Epithelial cell of prostate (primary cell): ENCODE measurements at places on chromosomes 1 and 21.

DNA sequence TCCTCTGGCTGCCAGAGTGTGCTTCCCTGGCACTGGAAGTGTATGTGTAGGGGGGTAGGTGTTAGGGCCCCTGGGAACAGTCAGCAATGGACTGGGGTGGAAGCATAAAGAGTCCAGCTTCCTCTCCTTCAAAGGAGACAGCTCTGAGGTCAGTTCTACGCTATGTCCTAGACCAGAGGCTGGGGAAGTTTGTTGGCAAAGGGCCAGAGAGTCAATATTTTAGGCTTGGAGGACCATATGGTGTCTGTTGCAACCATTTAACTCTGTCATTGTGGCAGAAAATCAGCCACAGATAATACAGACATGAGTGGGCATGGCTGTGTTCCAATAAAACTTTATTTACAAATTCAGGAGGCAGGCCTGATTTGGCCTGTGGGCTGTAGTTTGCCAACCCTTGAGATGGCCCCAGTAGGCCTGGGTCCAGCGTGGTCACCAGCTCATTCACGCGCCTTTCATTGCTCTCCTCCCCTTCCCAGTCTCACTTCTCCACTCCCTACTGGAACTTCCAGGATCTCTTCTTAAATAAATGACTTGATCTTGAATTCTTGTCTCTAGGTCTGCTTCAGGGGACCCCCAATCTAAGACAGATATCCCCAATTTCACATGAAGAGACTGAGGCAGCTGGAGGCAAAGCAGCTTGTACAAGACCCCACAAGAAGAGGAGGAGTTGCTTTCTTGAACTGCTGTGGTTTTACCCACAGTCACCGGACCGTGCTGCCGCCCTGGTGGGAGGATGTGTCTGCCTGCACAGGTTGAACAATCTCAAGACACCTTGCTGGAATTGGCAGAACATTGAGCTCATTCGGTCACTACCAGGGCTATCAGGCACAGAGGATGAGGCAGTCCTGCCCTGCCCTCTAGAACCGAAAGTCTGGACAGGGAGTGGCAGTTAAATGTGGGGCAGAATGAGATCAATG is 162.4 kb upstream of the POU3F1 start:
- DNase-seq = no peak

DNA sequence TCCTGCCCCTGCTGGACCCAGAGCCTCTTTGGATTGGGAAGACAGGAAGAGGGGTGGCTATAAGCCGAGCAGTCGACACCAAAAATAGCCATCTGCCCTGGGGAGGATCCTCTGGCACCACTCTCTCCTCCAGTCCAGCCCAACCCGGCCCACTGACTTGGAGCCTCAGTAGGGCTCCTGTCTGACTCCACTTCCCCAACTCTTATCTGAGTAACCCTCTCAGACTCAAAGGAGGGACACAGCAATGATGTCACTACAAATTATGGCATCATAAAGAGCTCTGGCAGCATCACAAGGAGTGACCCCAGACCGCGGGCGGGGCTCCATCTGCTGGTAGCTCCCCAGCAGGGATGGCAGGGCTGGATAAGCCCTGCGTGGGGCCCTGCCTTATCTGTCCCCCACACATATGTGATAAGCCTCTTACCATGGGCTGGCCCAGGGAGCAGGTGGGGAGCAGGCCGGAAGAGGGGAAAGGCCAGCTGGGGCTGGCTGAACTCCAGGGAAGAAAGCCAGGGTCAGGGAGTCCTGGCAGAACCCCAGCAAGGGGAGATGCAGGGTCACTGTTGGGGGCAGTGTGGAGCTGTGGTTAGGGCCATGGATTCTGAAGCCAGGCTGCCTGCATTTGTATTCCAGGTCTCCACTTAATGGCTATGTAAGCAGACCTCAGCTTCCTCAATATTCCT is 4.6 kb upstream of the SLC6A9 start:
- no peak for DNase-seq

GRCh38 chr21:37564341-37564923 is 197.9 kb downstream of the DYRK1A start:
- peak; percentile 98 for DNase-seq

DNA sequence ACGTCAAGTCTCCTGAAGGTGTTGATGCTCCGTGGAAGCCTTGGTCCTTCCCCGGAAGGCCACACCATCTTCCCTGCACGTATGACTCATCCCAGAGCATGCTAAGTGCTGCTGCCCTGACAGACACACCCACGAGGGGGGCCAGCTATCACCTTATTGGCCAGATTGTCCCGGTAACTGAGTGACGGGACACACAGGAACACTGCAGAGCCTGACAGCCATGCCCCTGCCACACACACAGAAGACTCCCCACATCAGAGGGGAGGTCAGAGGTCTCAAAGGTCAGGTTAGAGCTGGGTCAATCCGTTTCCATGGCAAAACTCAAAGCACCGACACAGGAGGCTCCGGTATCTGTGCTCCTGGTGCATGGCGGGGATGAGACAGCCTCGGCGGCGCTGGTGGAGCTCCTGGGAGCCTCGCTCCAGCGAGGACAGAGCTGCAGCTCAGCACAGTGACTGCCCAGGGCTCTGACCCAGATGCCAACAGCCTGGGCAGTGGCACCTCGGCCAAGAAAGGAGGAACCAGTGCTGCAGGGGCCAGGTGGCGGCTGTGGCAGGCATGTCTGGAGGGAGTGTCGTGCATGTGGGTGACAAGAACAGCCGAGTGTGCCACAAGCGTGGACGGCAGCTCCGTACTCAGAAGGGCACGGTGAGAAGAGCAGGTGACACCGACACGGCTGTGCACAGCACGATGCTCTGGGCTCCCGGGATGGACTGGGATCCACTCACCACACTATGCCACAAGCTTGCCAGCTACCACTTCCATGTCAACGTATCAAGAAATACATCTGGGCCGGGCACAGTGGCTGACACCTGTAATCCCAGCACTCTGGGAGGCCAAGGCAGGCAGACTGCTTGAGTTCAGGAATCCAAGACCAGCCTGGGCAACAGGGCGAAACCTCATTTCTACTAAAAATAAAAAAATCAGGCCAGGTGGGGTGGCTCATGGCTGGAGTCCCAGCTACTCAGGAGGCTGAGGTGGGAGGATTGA is 14.8 kb upstream of the TMEM240 start:
- no peak for DNase-seq

DNA sequence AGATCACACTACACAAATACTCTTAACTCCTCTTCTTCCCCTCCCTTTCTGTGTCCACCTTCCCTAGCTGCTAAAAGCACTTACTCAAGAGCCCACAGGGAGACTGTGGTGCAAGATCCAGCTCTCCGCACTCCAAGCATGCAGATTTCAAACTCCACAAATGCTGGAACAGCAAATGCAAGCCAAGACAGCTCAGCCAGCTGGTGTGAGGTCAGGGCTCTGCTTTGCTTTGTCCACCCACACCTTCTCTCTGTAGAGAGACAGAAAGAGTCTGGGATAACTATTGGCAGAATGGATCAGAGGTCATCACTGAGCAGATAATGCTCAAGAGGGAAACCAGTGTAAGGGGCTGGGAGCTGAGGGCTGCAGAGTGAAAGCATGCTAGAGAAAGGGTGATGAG is 45.2 kb upstream of the DPT start:
- no peak for DNase-seq

DNA sequence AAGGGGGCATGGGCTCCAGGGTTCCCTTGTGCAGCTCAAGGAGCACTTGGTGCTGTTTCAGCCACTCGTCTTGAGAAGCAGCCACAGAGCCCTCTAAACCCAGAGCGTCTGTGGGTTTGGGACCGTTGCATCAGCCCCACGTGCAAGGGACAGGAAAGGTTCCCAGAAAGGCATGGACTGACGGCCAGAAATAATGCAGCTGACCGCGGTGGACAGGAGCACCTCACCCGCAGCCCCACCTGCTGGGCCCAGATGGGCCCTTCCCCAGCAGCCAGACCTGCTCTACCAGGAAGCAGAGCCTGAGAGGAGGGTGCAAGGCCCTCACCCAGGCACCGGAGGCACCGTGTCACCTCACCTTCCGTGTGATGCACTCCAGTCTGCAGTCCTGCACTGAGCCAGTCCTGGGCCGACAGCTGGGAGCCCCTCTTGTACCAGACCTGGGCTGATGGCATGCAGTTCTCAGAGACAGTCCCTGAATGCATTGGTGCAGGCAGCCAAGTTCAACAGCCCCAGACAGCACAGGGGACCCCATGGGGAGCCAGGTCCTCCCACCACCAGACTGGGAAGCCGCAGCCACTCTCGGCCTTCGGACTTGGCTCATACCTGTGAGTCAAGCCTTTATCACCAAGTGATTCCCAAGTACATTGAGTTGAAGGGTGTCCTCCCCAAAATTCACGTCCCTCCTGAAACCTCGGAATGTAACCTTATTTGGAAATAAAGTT is 4.8 kb upstream of the TFF3 start:
- DNase-seq = no peak

GRCh38 chr1:170874671-170875070 is 60.7 kb upstream of the MROH9 start:
- no peak for DNase-seq

- no peak for DNase-seq
Observed at GRCh38 chr21:41810597-41810932, 43.7 kb upstream of the RIPK4 start.

- no peak for DNase-seq
Observed at GRCh38 chr1:83516369-83516768, 482.6 kb downstream of the TTLL7 start.

- DNase-seq = no peak
Observed at GRCh38 chr1:244454412-244454811, 2.7 kb upstream of the ADSS2 start.

DNA sequence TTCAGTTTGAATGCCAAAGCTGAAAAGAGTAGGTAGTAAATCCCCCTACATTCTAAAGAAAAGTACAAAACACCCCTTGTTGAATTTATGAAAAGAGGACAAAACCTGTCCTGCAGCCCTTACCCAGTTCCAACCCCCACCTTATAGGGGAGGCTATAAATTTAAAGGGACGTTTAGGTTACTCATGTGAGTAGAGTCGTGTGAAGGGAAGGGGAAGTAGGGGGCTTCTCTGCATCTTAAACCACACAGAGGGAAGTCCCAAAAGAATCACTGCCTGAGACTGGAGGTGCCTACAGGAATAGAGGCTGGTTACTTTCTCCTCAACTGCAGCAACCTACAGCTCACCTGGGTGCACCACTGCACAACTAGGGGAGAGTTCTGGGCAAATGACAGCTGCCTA is 36.7 kb upstream of the KIRREL1 start:
- no peak for DNase-seq

DNA sequence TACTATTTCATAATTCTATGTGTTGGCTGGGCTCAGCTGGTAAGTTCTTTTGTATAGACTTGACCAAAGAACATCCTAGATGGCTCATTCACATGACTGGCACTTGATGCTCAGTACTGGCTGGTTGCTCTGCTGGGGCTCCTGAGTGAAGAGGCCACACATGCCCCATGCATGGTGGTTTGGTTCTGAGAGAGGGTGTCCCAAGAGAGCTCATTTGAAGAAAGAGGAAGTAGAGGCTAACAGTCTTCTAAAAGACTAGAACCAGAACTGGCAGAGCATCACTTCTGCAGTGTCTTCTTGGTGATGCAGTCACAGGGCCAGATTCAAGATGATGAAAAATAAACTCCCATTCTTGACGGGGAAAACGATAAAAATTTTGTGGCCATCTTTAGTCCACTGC is 5.2 kb upstream of the BACH1 start:
- DNase-seq = no peak

DNA sequence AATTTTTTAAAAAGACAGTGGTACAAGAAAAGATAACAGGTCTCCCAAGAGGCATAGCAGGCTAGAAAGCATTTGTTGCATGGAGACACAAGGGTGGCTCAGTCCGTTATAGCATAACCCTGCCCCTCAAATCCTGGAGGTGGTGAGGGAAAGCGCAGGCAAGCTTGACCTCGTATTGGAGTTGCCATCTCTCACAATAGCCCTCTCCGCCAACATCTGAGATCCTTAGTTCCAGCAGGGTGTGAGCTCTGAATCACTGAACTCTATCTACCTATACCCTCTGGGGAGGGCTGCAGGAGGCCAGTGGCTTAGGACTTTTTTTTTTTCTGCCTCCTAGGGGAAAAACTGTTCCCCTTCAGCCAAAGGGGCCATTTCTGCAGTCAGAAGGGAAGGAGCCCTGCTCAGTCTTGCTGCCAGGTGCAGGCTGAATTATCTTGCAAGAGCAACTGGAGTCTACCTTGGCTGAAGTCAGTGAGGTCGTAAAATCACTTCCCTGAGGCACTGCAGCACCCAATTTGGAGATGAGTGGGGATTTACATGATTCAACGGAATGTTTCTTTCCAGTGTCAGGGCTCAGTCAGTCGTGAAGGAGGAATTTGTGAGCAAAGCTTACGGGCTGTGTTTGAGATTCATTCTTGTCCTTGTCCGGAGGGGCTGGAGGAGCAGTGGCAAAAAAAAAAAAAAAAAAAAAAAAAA is 17.2 kb upstream of the C8A start:
- DNase-seq = peak; percentile 36

- no peak for DNase-seq
Observed at GRCh38 chr1:24481843-24482610, 20.6 kb upstream of the RCAN3 start.

GRCh38 chr1:119321666-119322419 is 46.7 kb upstream of the HAO2 start:
- no peak for DNase-seq

DNA sequence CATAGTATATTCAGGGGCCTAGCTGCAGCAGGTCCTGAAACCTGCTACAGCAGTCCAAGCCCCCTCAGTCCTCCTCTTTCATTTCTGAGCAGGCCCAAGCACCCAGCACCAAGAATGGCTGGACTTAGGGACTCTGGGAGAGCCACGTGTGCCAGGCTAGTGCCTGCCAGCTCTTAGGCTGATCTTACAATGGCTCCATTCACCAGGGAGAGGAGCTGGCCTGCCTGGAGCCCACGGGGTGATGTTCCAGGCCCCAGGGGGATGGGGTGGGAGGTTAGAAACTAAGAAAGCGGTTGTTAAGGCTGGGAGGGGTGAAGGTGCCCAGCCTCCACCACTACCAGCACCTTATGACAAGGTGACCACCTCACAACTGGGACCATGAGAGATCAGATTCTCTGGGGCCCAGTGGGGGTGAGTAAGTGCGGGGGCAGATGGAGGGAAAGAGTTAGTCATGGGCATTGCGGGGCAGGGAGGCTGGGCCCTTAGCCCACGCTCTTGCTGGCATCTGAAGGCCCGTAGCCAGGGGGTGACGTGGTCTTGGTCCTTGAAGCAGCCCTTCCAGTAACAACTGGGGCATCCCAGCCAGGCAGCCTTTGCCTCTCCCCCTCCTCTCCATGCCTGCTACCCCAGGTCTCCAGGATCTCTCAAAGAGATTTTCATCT is 30.3 kb upstream of the CLIC4 start:
- no peak for DNase-seq
